Osteoblast (primary cell): ENCODE measurements at places on chromosomes 3 and 15. TPM values are rescaled to one million over a fixed set of nuclear protein-coding genes. Genes with fewer than 3 reads are reported as not detected.

GRCh38 chr3:34185301-34185700 is 386.9 kb downstream of the PDCD6IP start:
- H3K36me3 ChIP-seq, result no peaks in the 10 kb centered on the region
- no peak overlapping the region for H3K4me3 ChIP-seq
- H3K4me1 ChIP-seq, result no peaks in the 10 kb centered on the region
- no peaks in the 10 kb centered on the region for H3K27me3 ChIP-seq
- no peak for DNase-seq
- H3K27ac ChIP-seq, result no peak overlapping the region

DNA sequence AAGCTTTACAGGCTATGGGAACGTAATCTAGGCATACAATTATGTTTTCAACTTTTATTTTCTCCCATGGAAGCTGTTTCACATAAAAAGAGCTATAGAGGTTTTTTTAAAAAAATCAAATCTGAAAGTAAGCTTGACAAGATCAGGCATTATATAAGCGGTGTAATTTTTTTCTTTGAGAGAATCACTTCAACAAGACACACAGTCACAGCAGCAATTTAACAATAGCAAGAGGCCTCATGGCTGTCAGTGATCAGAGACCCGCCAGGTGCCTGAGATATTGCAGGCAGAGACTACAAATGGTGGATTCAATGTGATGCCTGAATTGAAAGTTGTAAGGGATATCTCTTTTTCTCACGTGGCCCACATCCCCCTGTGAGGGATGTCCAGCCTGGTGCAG is 270.5 kb upstream of the TBC1D5 start:
- H3K27ac ChIP-seq, result no peak overlapping the region
- H3K4me3 ChIP-seq, result no peak overlapping the region
- peaks cover 5% of the 10 kb centered on the region for H3K4me1 ChIP-seq
- DNase-seq, result no peak
- H3K27me3 ChIP-seq, result peaks cover 5% of the 10 kb centered on the region
- H3K36me3 ChIP-seq, result no peaks in the 10 kb centered on the region

GRCh38 chr3:189188466-189188865 is 16.7 kb downstream of the TPRG1 start:
- no peaks in the 10 kb centered on the region for H3K36me3 ChIP-seq
- peaks cover 4% of the 10 kb centered on the region for H3K27me3 ChIP-seq
- H3K4me1 ChIP-seq, result peaks cover 3% of the 10 kb centered on the region

Gene FSIP1
- 2.1 and 3.6 TPM in 2 replicates for total RNA-seq

DNA sequence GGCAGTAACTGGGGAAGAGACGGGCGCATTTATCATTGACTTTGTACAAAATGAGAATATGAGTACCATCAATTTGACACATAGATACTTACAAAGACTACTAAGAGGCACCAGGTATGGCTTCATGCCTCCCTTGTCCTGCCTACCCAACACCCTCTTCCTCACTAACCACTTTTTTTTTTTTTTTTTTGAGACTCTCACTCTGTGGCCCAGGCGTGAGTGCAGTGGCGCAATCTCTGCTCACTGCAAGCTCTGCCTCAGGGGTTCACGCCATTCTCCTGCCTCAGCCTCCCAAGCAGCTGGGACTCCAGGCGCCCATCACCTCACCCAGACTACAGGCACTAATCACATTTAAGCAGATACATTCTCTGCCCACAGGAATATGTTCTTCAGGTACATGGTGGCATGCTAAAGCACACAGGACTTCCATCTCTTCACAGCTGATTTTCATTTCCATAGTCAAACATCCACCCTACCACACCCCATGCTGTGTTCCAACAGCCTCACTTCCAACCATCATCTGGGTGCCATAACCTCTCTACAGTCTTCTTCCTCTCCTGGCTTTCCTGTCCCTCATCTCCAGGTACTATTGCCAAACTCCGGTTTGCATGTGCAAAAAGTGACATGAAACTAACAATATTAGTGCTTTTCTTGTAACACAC is 41.7 kb downstream of the RAB27A start:
- no peak overlapping the region for H3K27ac ChIP-seq
- DNase-seq, result no peak
- H3K36me3 ChIP-seq, result no peaks in the 10 kb centered on the region
- H3K4me1 ChIP-seq, result peaks cover under 1% of the 10 kb centered on the region
- no peak overlapping the region for H3K4me3 ChIP-seq
- H3K27me3 ChIP-seq, result no peaks in the 10 kb centered on the region

Gene CHDH
- 0.72 and 0.88 TPM in 2 replicates for total RNA-seq

GRCh38 chr3:177983320-177983719 is 552.9 kb upstream of the KCNMB2 start:
- peaks cover 12% of the 10 kb centered on the region for H3K4me1 ChIP-seq
- no peak overlapping the region for H3K4me3 ChIP-seq
- no peaks in the 10 kb centered on the region for H3K36me3 ChIP-seq
- DNase-seq, result no peak

Gene GOLGA6L7
- total RNA-seq, result not detected in 2 replicates

Gene MRPS22
- total RNA-seq, result 65.1 and 68.1 TPM in 2 replicates

DNA sequence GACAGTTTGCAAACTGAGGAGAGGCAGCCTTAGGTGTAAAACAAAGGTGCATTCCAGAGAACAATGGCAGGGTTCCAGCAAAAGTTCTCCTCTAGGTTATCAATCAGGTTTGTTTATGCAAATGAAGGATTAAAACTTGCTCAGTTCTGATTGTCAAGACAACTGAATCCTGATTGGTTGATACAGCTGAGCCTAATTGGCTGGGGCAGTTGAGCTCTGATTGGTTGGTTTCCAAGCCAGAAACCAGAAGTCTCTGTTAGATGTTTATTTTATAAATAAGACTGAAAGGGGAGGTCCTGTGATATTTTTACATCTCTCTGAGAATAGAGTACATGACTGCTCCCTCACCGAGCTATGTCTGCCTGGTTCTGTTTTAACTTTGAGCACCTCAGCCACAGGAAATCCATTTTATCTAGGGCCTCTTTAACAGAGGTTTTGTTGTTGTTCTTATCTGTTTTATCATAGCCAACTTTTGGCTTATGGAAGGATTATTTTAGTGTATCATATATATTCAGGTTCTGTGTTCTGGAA is 37.8 kb downstream of the PPM1L start:
- no peak overlapping the region for H3K4me3 ChIP-seq
- no peaks in the 10 kb centered on the region for H3K27me3 ChIP-seq
- no peaks in the 10 kb centered on the region for H3K36me3 ChIP-seq
- DNase-seq, result no peak

Gene NR1I2
- total RNA-seq, result 0.36 TPM in 1 of 2 replicates, not detected in the other

DNA sequence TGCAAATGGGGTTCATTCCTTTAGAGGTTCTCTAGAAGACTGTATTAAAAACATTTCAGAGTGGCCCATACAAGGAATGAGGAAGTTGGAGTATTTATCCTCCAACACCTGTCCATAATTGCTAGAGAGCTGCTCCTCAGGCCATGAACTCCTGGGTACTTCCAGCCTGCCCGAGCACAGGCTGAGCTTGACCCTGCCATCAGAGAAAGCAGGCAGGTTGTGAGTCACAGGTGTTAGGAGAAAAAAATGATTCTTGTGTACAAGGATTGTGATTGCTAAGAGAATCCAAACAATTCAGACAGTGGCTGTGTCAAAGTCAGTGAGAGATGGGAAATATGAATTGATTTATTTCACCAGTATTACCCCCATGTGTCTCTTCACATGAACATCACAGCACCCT is 156.8 kb upstream of the GADL1 start:
- DNase-seq, result no peak
- no peaks in the 10 kb centered on the region for H3K36me3 ChIP-seq
- H3K27me3 ChIP-seq, result no peaks in the 10 kb centered on the region
- H3K27ac ChIP-seq, result no peak overlapping the region

DNA sequence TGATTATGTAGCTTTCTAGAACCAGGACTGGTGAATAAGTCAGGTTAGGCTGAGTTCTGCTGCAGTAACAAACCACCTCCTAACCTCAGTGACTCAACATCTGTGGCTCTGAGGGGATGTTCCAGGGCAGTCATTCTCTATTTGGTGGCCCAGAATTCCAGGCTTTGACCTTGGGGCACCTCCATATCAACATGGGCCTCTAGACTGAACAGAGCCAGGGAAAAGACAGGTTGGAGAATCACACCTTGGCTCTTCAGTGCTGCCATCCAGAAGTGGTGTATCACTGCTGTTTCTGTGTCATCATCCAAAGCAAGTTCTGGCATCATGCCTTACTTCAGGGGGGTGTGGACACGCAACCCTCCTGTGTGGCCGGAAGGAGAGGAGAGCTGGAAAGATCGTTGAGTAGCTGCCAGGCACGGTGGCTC is 15.3 kb downstream of the ZBTB47 start:
- DNase-seq, result peak; percentile 75
- peaks cover 2% of the 10 kb centered on the region for H3K36me3 ChIP-seq
- no peak overlapping the region for H3K4me3 ChIP-seq
- H3K27ac ChIP-seq, result no peak overlapping the region

GRCh38 chr3:7332696-7333095 is 471.8 kb downstream of the GRM7 start:
- no peak overlapping the region for H3K27ac ChIP-seq
- H3K27me3 ChIP-seq, result no peaks in the 10 kb centered on the region
- no peaks in the 10 kb centered on the region for H3K4me1 ChIP-seq
- H3K4me3 ChIP-seq, result no peak overlapping the region
- no peaks in the 10 kb centered on the region for H3K36me3 ChIP-seq

GRCh38 chr3:31724651-31725050 is 191.9 kb downstream of the STT3B start:
- no peaks in the 10 kb centered on the region for H3K4me1 ChIP-seq
- no peak overlapping the region for H3K4me3 ChIP-seq
- no peaks in the 10 kb centered on the region for H3K36me3 ChIP-seq
- no peaks in the 10 kb centered on the region for H3K27me3 ChIP-seq
- DNase-seq, result peak; percentile 67

DNA sequence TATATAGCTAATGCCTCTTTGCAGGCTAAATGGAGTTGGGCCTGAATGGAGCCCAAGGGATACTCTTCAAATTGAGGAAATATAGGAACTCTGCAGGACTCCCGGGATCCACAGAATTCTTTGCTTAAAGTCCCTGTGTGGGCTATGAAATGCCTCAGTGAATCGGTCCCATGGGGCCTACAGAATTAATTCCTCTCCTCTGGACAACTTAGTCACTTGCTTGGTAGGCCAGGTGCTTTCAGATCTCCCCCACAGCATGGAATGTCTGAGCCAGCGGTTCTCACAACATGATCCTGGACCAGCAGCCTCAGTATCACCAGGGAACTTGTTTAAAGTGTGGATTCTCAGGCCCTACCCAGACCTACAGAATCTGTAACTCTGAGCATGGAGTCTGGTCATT is 15.1 kb upstream of the PRICKLE2 start:
- peaks cover 3% of the 10 kb centered on the region for H3K36me3 ChIP-seq
- peaks cover 17% of the 10 kb centered on the region for H3K4me1 ChIP-seq
- no peaks in the 10 kb centered on the region for H3K27me3 ChIP-seq
- no peak overlapping the region for H3K27ac ChIP-seq

DNA sequence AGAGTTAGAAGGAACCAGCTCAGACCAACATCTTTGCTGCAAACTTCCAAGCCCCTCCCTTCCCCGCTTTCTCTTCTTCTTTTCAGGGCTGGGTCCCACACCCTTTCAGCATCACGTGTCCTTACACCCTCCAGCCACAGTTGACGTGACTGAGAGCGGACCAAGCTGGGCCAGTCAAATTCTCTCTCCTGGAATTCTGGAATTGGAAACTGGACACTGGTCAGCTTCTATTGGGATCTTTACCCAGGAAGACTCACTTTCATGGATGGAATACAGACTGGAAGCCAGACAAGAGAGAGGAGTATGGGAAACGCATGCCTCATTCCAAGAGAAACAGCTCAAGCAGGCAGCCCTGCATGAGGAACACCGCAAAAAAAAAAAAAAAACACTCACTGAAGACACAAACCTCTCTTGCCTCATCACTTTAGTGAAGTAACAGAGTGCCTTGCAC is 12.4 kb upstream of the TPM1 start:
- H3K4me3 ChIP-seq, result no peak overlapping the region
- peak overlapping the region; percentile 1 for H3K27ac ChIP-seq
- peaks cover 15% of the 10 kb centered on the region for H3K4me1 ChIP-seq
- no peaks in the 10 kb centered on the region for H3K27me3 ChIP-seq
